Heart right ventricle (tissue), 16 donors: ENCODE measurements at places on chromosomes 16 and 17. TPM values are rescaled to one million over a fixed set of nuclear protein-coding genes. Genes with fewer than 3 reads are reported as not detected.
A peak's percentile ranks its signal among the peaks of the same experiment; 100 is the strongest.

DNA sequence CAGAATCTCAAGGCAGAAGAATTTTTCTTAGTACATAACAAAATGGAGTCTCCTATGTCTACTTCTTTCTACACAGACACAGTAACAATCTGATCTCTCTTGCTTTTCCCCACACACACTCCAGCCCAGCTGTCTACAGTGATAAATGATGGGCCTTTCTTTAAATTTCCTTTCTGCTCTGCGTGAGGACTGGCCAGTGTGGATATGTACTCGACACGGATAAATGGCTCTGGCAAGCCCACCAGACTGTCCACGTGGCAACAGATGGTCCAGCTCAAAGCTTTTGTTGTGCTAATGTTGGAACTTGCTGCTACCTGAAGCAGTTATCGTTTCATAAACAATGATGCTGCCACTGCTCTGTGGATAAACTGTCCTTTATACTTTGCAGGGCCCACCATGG, 410.7 kb downstream of the TMEM114 start:
- DNase-seq, result no peak

GRCh38 chr17:52606098-52606497, 447.6 kb upstream of the CA10 start:
- no peak for DNase-seq

DNA sequence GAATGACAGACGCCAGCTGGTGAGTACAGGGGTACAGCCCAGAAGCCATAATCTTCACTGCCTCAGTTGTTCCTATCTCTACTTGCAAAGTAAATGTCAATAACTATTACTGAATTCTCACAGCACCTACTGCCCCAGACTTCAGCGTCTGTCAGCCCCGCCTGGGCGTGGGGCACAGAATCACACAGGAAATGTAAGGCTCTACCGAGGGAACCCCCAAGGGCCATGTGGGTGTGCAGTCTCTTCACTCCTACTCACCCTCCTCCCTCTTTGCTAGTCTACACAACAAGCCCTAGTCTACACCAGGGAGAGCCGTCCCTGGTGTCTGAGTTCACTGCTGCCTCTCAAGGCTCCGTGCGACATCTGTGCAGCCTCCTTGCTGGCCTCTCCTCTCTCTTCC, 4.5 kb downstream of the NPTX1 start:
- no peak for DNase-seq

DNA sequence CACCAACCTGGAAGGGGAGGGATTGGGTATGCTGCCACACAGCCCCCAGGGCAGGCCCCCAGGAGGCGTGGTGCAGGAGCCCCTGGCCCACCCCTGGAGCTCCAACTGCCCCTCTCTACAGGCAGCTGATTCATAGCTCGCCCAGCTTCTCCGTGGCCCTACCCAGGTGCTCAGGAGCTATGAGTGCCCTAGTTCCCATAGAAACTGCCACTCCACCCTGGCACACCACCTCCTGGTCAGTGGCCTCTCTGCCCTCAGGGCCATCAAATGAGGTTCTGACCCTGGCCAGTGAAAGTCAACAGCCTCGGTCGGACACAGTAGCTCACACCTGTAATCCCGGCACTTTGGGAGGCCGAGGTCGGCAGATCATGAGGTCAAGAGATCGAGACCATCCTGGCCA, 18.0 kb downstream of the CNGB1 start:
- no peak for DNase-seq

DNA sequence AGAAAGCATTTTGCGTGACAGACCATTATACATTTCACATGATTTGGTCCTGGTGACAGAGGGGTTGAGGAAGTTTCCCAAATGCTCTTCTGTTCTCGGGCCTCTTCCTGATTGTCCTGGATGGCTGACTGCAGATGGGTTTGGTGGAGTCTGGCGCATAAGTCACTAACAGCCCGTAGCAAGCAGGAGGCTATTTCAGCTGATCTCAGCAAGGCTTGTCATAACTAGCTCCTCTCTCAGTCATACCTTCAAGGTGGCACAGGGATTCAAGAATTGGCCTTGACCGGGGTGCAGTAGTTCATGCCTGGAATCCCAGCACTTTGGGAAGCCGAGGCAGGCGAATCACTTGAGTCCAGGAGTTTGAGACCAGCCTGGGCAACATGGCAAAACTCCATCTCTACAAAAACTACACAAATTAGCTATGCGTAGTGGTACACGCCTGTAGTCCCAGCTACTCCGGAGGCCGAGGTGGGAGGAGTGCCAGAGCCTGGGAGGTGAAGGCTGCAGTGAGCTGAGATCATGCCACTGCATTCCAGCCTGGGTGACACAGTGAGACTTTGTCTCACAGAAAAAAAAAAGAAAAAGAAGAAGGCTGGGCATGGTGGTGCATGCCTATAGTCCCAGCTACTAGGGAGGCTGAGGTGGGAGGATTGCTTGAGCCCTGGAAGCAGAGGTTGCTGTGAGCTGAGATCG, 68.9 kb upstream of the HAS3 start:
- no peak for DNase-seq

- DNase-seq, result no peak
Observed at GRCh38 chr16:51327001-51327400, 175.9 kb upstream of the SALL1 start.

DNA sequence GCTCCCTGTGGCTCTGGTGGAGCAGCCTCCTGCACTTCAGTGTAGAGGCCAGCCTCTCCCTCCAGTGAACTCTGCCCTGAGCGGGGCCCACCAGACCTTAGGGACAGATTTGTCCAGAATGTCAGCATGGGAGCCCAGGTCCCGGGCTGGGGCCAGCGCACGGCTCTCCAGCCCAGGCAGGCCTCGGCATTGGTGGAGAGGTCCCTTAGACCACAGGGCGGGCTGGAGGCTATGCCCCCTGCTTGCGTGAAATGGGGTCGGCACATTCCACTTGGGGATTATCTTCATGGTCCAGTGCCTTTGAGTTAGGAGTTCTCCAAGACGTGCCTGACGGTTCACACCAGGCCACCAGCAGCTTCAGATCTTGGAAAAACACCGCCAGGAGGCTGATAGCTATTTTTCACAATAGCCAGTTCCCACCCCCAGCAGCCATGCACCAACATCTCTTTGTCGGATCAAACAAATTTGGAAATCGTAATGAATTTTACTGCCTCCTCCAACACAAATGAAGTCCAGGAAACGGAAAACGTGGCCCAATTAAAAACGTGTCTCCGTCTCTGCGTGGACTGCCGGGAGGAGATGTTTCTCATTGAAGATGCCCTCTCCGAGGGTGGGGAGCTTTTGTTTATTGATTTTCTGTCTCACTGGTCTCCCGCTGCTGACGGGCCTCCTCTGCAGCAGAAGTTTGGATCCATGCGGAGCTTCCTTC, 110.0 kb upstream of the CIBAR2 start:
- no peak for DNase-seq

GRCh38 chr17:32590974-32591373, 104.2 kb downstream of the CDK5R1 start:
- no peak for DNase-seq

GRCh38 chr17:8799570-8800212, 526 bp upstream of the MFSD6L start:
- DNase-seq, result peak; percentile 42

DNA sequence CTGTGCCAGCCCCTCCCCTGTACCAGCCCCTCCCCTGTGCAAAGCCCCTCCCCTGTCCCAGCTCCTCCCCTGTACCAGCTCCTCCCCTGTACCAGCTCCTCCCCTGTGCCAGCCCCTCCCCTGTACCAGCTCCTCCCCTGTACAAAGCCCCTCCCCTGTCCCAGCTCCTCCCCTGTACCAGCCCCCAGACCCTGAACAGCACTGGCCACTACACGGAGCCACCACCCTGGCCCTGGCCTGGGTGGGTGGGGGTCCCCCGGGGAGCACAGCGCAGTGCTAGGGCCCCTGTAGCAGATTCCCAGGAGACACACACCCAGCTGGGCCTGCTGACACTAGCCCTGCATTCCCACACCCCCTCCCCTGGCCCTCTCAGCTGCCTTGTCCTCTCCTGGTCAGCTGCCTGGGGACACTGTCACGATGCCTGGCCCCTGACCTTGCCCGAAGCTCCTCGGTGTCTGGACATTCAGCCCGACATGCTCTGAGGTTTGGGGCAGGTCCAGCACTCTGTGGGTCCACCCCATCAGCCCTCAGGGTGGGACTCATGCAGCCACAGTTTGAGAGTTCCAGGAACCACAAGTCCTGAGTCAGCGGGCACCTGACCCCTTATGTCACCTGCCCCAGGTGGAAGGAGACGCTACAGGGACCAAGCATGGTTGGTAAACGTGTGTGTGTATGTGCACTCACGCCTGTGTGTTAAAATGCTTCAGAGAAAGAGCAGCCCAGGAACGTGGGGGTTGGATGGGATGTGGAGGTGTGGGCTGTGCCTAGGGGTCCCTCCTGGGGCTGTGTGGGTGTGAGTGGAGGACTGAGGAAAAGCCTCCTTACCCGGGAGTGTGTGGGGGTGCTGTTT, 114.2 kb downstream of the METRNL start:
- peak; percentile 2 for DNase-seq

DNA sequence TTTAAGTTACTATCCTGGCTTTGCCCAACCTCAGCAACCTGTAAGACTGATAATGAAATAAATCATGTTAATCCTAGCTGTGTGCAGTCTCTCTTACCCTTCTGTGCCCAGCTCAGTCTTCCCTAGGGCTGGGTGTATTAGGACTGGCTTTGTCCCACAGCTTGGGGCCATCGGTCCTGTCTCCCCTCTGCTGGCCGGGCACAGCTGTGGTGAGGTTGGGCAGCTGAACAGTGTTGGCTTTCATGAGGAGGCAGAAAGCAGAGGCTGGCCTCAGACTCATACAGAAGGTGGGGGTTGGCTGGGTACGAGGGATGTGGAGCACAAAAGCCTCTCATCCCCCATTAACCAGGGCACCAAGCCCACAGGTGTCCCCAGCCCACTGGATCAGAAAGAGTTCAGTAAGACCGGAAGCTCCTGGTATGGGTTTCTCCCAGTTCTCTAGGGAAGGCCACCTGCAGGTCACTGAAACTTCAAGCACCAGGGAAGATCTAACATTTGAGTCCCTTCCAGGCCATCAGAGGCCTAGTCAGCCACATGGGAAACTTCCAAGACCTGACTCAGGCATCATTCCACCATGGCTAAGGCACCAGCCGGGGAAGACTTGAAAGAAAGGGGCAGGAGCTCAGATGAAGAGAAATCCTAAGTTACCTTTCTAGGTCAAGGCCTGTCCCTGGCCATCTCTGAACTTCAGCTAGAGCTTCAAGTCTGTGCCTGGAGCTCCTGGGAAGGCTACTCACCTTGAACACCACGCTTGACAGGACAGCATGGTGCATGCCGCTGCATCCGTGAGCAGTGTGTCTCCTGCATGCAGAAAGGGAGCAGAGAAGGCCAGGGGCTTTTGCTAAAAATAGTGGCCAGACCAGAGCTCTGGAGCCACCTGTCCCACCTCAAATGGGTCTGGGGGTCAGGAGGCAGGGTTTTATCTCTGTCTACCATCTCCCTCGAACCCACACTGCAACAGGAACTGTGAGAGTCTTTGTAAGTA, 8.8 kb downstream of the CNP start:
- DNase-seq, result no peak

- DNase-seq, result no peak
Observed at GRCh38 chr17:28940675-28941074, 10.6 kb downstream of the PHF12 start.

DNA sequence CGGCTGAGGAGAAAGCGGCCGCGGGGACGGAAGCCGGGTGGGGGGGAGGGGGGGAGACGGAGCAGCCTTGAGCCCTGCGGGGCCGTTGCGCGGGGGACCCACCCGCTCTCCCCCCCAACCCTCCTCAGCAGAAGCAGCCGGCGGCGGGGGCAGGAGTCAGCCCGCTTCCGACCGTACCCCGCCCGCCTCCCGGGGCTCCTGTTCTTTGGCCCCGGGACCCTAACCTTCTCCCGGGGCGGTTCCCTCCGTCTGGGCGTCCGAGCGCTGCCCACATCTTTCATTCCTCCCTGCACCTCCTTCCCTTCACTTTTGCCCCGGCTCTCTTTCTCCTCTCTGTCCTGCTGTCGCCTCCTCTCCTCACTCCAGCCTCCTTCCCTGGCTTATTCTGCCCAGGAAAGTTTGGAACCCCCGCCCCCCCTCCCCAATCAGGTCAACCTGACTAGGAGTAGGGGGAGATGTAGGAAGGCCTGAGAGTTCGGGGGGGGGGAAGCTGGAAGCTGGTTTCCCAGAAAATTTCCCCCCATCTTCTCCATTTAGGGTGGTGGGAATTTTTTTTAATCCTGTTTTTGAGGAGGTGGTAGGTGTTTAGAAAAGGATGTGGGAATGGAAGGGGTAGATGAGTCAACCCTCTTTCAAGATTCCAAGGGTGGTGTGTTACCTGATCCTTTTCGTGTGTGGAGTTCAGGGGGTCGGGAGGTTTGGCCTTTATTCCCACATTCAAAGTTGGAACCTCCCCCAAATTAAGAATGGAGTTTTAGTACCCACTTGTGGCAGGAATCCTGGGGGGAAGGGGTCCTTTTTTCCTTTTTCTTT, 427 bp upstream of the NLK start:
- DNase-seq, result no peak

- DNase-seq, result no peak
Observed at GRCh38 chr16:56767024-56767423, 37.1 kb downstream of the NUP93 start.

DNA sequence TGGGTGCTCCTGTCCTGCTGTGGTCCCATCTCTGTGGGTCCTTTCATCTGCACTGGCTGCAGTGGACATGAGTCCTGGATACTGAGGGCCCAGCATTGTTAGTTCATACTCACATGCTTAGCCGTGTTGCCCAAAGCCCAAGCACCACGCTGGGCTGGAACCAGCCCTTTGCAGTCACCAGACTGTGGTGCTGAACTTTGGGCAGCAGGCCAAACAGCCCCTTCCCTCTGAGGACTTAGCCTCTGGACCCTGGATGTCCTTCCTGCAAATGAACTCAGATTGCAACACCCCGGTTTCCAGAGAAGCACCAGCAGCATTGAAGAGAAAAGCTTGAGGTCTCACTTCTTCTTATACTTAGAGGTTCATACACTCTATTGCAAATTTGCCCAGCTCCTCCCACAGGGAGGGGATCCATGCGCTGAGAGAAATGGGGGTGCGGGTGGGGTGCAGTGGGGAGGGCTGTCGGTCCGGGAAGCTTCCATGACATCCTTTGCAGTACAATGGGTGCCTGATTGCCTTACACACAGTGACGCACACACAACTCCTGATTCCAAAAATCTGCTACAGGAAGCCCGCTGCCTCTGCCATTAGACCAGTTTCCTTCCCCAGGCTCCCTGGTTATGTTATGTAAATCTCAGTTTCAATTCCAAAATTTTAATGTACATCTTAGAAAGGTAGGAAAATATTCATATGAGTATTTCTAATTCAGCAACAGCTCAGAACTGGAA, 65.8 kb downstream of the RGS9 start:
- no peak for DNase-seq

DNA sequence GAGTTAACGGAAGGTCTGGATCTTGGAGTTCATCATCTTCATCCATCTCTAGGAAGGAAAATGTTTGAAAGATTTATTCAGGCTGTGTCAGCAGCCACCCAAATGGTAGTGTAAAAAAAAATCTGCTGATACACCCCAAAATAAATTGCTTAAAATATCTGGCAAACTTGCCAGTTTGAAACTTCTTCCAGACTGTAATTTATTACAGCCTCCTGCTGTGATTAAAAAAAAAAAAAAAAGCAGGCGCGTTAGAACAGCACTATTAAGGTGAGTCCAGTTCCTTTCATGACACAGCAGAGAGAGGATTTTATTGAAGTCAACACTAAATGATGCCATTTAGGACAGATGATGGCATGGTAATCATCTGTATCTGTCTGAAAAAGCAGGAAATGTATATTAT, 140.6 kb upstream of the CORO6 start:
- DNase-seq, result no peak

The KRTAP4-9 gene
- total RNA-seq, result not detected

The GDE1 gene
- 93.7 TPM for total RNA-seq

The CLDN7 gene
- 0.42 TPM for total RNA-seq

The ASPHD1 gene
- total RNA-seq, result not detected

The EXOC7 gene
- total RNA-seq, result 91.7 TPM
